Endothelial cell (in vitro differentiated cells): ENCODE measurements at places on chromosomes 7 and 10. TPM values are rescaled to one million over a fixed set of nuclear protein-coding genes. Genes with fewer than 3 reads are reported as not detected.

GRCh38 chr7:112038353-112038752 lies 167.8 kb downstream of the DOCK4 start:
- DNase-seq = no peak

DNA sequence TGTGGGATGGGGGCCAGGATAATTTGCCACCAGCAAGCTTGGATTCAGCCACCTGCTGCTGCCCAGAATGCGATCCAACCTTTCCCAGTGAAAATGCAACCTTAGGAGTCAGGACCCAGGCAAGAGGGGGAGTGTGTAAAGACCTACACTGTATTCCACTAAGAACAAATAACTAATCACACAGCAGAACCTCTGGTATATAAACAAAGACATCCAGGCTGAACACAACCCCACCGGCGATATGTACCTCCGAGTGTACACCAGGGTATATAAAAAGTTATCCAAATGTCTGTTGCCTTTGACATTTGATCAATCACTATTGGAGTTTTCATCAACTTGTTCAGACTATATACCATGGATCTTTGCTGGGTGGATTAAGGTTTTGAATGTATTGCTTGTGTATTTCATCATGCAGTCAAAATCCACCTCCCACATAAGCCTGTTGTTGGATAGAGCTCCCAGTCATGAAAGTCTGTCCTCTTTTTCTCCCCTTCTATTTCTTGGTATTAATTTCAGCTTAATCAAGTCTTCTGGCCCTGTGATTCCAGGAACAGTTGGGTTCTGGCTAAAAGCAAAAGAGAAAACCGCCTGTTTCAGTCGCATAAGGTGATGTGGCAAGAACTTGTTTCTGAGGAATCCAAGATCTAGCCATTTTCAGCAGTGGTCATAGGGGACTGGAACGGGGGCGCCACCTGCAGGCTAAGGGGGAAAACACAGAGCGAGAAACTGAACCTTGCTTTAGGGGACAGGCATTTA lies 290.7 kb downstream of the CCDC3 start:
- DNase-seq = peak; percentile 82

GRCh38 chr7:101093906-101094305 lies 8.6 kb downstream of the TRIM56 start:
- no peak for DNase-seq

DNA sequence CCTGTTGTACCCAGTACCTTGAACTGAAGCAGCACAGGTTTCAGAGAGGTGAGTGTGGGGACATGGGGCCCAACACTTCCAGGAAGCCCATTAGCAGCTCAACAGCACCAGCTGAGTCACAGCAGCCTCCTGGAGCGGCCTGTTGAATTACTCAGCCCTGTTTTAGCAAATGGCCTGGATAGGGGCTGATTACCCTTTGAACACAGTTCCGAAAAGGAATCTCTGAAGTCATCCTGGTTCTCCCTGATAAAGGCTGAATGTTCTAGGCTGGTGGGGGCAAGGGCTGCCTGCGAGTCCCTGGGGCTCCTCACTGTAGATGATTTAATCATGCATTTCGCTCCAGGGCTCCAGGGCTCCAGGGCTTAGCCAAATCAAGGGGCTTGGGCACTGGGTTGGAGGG lies 287.5 kb downstream of the GRID1 start:
- DNase-seq = no peak

- no peak for DNase-seq
Measured at GRCh38 chr7:45203936-45204445, 46.4 kb downstream of the RAMP3 start.

DNA sequence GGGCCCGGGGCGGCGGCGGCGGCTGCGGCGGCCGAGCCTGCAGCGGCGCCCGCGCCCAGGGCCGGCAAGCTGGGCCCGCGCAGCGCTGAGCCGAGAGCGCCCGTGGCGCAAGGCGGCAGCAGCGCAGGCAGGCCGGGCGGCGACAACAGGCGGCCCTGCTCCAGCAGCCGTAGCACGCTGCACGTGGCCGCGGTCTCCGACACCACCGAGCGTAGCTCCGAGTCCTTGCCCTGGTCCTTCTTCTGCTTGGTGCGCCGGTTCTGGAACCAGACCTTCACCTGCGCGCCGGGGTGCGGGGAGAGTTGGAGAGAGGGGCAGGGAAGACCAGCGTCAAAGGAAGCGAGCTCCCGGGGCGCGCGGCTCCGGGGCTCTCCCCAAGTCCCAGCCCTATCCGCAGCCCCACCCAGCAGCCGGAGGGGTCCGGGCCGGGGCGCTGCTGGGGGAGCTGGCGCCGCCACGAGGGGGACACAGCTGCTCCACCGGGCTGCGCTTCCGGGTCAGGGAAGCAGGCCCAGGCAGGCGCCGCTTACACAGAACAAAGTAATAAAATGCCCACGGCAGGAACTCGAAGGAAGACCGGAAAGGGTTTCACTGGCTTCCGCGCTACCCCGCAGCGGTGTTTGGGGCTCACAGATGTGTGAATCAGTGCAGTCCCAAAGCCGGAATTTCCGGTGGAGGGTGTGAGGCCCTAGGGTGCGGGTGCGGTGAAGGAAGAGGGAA lies 3.6 kb downstream of the VAX1 start:
- DNase-seq = peak; percentile 64

GRCh38 chr7:44331682-44332081 lies 6.3 kb upstream of the CAMK2B start:
- DNase-seq = no peak

- DNase-seq = no peak
Measured at GRCh38 chr7:36459236-36459960, 69.7 kb downstream of the ANLN start.

GRCh38 chr10:32582946-32583345 lies 137.0 kb downstream of the CCDC7 start:
- DNase-seq = no peak

The ZNF853 gene
- total RNA-seq = 7.9 TPM

The AQP1 gene
- 2.7 TPM for total RNA-seq

The SOSTDC1 gene
- total RNA-seq = 0.18 TPM
